Activated CD4-positive, alpha-beta T cell treated with anti-CD3 and anti-CD28 coated beads, Interleukin-2, amount 10 ng/mL, durations not matched to agents 24 days and 14 days (primary cell): ENCODE measurements at places on chromosomes 5 and 9.

DNA sequence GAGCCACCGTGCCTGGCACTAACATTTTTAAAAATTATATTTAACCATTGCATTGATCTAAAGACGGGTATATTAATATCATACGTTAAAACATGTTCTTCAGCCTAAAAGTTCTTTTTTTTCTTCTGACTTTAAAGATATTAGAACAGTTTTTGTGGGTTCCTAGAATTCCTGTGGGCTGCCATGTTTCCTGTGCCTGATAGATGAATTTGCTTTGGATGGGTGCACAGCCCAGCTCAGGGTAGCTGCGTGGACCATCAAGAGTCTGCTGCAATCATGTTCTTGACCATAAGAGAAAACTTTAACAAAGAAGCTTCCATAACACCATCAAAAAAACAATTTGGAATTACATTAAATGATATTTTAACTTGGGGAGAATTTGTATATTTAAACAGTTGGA is 2.4 kb upstream of the LAMC3 start:
- no peak for DNase-seq

DNA sequence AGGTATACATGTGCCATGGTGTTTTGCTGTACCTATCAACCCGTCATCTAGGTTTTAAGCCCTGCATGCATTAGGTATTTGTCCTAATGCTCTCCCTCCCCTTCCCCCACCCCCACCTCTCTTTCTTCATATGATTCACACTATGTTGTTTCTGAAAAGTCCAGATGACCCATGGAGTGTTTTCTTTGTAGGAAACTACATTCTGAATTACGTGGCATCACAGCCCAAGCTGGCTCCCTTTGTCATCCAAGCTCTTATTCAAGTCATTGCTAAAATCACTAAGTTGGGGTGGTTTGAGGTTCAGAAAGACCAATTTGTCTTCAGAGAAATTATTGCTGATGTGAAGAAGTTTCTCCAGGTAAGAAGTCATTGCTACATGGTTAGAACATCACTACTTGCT is 30.4 kb downstream of the RANBP17 start:
- DNase-seq = no peak

GRCh38 chr5:329121-329735 is 7.7 kb downstream of the AHRR start:
- DNase-seq = no peak

- no peak for DNase-seq
Measured at GRCh38 chr5:62343428-62343827, 37.4 kb downstream of the KIF2A start.

DNA sequence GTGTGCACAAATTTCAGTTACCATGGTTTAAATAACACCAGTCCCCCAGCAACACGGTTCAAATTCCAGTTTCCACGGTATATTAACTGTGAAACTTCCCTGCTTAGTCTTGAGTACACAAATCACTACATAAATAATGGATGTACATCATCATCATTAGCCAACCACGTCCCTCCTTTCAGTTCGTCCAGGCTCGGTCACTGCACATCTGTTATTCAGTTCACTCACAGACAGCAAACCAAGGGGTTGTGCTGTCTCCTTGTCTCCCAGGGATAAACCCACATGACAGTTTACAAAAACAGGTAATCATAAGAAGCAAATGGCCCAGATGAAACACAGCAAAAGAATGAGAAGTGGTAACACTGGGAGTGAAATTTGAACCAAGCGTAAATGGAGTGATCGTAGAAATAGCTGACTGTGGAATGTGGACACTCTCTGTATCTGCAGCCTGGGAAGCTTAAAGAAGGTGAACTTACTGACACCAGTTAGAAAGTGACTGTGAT is 61.0 kb upstream of the RAD23B start:
- no peak for DNase-seq

DNA sequence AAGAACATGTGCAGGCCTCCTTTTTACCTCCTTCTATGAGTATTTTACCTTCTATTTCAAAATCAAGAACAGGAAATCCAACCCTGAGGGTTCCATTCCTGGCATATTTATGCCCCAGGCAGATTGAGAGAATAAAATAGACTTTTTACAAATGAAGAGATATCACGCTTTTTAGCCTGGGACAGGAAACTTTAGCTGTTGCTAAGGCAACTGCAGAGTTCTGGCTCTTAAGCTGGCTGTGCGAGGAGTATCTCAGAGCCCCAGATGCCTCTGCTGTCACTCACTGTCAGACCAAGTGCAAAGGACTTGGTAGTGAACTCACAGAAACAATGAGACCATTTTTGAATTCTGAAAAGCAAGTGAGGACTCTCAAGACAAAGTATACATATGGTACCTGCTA is 69.5 kb upstream of the HSPB3 start:
- DNase-seq = no peak

DNA sequence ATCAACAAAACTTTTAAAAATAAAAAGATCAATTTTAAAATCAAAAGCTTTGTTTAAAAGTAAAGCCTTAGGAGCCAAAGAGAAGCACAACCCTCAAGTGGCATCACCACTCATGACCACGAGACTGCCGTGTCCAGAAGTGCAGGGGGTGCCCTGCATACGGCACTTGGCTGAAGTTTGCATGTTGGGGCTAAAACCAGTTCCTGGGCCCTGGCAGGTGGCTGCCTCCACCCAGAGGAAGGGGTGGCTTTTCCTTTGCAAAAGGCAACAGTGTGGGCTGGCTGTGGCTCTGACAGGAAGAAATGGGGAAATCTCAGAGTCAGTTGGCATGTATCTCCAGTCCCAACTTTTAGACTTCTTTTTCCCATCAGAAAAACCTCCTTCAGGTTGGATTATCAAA is 15.3 kb downstream of the TRMO start:
- DNase-seq = peak; percentile 81

DNA sequence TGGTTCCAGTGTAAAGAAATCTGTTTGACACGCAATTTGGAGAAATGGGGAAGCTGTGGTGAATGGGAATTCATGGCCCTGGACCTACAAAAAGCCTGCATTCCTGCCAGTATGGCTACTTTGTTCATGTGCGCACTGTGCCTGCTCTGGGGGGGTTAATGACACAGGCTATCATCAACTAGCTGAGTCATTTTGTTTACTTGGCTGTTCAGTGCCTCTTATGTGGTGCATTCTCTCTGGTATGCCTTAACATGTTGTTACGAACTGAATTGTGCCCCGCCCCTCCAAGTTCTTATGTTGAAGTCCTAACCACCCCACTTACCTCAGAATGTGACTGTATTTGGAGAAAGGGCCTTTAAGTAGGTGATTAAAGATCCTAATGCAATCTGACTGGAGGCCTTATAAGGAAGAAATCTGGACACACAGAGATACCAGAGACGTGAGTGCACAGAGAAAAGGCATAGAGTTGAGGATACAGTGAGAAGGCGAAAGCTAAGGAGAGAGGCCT is 20.4 kb upstream of the UBAP1 start:
- DNase-seq = no peak

GRCh38 chr5:58786035-58786434 is 203.2 kb downstream of the RAB3C start:
- DNase-seq = no peak

GRCh38 chr9:17191082-17191481 is 56.2 kb downstream of the CNTLN start:
- DNase-seq = no peak

DNA sequence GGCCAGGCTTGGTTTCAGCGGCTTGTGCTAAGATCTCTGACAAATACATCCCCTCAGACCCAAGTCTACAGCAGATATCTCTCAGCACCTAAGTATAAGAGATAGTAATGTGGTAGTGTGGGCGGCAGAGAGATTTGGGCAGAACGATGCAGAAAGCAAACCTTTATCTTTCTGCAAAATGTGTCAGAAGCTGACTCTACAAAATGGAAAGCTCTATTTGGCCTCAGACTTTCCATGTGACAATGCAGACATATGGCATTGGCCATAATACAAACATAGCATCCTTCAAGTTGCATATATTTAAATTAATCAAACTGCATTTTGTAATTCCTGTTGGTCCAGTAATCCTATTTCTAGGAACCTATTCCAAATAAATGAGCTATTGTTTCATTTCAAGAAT is 102.5 kb upstream of the RAI14 start:
- no peak for DNase-seq

- DNase-seq = no peak
Measured at GRCh38 chr9:28413471-28413870, 840.2 kb upstream of the C9orf72 start.

DNA sequence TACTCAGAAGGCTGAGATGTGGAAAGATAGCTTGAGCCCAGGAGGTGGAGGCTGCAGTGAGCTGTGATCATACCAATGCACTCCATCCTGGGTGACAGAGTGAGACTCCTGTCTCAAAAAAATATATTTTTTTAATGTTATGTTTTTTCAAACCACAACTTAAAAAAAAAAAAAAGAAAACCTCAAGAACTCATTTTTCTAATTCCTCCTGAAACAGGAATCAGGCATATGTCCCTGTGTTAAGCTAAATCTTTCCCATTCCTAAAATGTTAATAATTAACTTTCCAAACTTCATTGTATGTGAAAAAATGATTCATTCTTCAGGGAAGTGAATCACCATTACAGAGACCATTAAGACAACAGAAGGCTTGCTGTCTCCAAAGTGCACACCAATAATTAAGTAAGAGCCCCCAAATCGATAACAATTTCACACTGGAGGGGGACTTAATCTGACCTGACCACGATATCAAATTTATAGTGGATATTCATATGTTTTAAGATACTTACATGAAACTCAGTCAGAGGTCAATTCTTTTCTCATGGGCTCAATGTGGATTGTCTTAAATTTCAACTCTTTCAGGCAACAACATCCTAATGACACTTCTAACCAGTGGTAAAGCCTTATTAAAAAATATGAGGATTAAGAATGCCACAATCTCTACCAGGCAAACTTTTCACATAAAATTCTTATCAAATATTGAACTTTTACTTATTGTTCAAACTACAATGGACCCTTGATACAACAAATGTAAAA is 5.2 kb downstream of the CEMIP2 start:
- no peak for DNase-seq
